ENCODE measurements at places on chromosomes 5 and 9.

DNA sequence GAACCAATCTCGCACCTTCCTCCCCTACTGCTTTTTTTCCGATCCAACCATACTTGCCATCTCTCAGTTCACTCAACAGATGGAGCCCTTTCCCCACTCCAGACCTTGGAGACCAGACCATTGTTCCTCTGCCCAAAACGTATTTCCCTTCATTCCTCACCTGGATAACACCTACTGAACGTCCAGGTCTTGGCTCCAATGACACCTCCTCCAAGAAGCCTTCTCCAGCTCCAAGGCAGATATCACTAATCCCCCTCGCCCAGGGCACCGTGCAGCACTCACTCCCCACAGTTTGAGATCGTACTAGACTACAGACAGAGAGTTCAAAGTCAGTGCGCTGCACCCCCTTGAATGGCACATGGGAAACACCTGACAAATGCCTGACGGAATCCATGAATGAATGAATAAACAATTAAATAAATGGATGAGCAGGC lies 47.1 kb upstream of the AKNA start:
- DNase-seq: no peak

- no peak for DNase-seq
Measured at GRCh38 chr5:132022737-132023136, 11.3 kb upstream of the ACSL6 start.

DNA sequence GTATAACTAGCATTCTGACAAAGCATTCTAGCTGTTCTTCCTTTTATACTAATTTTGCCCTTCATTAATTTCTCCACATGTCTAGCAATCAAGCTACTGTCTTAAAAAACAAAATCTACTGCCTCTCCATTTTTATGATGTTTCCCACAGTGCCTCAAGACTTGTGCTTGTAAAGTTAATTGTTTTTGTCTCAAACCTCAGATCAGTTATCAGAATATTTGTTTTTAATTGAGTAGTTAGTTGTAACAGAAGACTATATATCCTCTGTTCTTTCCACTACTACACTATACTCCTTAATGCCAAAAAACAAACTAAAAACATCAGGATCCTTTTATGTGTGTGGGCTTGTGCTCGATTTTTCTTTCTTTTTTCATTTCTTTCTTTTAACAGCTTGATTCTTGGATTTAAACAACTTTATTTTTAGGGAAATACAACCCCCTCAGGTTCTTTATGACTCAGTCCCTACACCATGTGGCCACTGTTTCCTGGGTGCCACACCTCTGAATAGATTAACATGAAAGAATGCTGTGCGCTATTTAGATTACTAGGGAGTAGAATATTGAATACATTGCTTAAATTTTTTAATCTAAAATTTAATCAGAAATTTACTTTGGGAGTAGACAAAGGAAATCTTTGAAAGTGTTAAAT lies 1.2 kb downstream of the ASPN start:
- DNase-seq: no peak

GRCh38 chr5:84265130-84265529 lies 119.5 kb downstream of the EDIL3 start:
- no peak for DNase-seq
